ENCODE measurements at places on chromosomes 5 and 9. TPM values are rescaled to one million over a fixed set of nuclear protein-coding genes. Genes with fewer than 3 reads are reported as not detected.

DNA sequence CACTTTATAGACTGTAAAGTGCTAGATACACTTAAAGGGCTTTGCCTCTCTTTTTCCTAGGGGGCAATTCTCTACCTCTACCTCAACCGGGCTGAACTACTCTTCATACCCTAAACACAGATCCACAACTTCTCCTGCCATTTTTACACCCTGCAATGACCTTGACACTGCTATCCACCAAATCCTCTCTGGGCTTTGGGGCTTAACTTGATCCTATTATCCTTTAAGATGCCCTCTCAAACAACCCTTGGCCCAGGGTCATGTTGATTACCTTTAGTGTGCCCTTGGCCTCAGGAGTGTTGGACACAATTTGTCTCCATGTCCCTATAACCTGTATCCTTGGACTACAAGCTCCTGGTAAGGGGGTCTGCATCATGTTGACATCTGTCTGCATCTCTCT, 19.5 kb downstream of the ANXA6 start:
- H3K27ac ChIP-seq = no peak overlapping the region
- DNase-seq = no peak
- H3K27me3 ChIP-seq = no peaks in the 10 kb centered on the region

DNA sequence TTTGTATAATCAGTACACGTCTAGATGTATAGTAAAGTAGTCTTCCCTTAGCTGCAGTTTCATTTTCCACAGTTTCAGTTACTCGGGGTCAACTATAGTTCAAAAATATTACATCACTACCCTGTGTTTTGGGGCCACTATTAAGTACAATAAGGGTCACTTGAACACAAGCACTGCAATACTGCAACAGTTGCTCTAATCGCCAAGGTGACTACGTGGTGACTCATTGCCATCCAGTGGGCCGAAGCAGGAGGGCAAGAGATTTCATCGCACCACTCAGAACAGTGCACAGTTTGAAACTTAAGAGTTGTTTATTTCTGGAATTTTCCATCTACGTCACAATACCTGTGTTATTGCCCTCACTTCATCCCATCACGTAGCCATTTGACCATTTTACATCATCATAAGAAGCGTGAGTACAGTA, at the start of gene ARL14EPL:
Gene ARL14EPL, plus strand, starts transcription at position 379 of the 424 bp plus-strand sequence. CDS start 18,994 bp downstream, outside the sequence.
- no peaks in the 10 kb centered on the region for H3K4me1 ChIP-seq
- no peaks in the 10 kb centered on the region for H3K27me3 ChIP-seq
- no peaks in the 10 kb centered on the region for H3K36me3 ChIP-seq
- DNase-seq = no peak
- no peak within 1 kb of the TSS for H3K27ac ChIP-seq

The NFIB gene
- 58.1 TPM for total RNA-seq

The PCDHGC3 gene
- total RNA-seq = 25.3 TPM

The DIPK1B gene
- total RNA-seq = 7.0 TPM

DNA sequence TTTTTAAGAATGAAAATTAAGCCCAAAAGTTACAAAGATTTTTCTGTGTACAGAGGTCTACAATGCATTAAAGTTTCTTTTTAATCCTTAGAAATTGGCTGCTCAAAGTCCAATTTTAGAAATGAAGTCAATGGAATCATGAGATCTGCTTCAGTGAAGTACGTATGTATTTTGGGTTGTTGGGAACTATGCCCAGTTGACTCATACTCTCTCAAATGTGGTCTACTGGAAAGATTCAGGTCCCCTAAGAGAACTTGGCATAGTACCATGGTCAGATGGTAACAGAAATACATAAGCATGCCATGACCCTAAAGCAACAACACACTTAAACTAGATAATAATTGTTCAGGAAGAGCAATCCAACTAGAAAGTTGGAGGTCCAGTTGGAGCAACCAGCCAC, 23.0 kb downstream of the FBLL1 start:
- H3K27ac ChIP-seq = no peak overlapping the region
- no peak for DNase-seq
- H3K27me3 ChIP-seq = no peaks in the 10 kb centered on the region
- H3K36me3 ChIP-seq = no peaks in the 10 kb centered on the region
- no peak overlapping the region for H3K4me3 ChIP-seq
- H3K4me1 ChIP-seq = no peaks in the 10 kb centered on the region

DNA sequence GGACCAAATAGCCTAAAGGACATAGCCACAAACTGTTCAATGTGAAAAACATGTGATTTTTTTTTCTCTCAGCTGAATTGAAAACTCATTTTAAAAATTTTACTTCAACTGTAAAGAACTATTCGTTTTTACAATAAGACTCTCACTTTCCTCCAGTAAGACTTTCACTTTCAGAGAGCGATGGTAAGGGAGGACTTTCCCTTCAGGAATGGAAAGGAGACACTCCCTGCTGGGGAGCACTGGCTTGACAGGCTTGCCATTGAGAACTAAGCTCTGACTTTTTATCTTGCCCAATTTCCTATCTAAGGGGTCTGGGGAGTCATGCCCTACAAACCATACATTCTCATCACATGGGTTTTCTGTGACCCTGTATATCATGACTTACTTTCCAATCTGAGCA, 186.7 kb downstream of the CFAP90 start:
- no peak overlapping the region for H3K27ac ChIP-seq
- no peaks in the 10 kb centered on the region for H3K4me1 ChIP-seq
- no peaks in the 10 kb centered on the region for H3K36me3 ChIP-seq
- DNase-seq = no peak

The LCN10 gene
- total RNA-seq = 1.7 TPM

DNA sequence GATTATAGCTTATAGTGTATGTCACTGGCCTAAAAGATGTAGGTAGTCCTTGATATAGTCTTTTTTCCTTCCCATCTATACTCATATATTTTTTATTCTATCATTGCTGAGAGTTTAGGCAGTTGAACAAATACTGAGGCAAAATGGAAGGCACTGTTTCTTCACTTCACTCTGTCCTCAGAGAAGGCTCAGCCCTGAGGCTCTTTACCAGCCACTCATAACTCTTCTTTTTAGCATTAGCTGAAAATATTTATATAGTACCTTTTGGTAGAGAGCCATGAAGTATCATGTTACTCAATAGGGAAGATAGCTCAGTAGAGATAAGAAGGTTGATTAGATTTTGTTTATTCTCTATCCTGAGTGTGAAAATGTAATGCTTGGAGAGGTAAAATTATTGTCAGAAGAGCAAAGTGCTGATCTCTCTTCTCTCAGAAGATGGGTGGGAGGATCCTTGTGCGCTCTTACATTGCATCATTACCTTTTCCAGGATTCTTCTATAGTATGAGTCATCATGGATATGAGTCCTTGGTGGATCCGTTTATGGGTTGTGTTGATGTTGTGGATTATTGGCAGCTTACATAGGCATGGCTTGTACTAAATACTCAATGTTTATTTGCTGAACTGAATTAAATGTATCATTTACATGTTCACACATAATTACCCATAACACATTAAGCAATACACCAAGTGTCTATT, 88.1 kb downstream of the ANXA1 start:
- no peak overlapping the region for H3K4me3 ChIP-seq
- no peaks in the 10 kb centered on the region for H3K4me1 ChIP-seq
- no peak overlapping the region for H3K27ac ChIP-seq
- no peaks in the 10 kb centered on the region for H3K36me3 ChIP-seq
- peaks cover 6% of the 10 kb centered on the region for H3K27me3 ChIP-seq

The IL13 gene
- not detected for total RNA-seq

The SPINK5 gene
- total RNA-seq = not detected

The HCN1 gene
- total RNA-seq = 0.23 TPM

DNA sequence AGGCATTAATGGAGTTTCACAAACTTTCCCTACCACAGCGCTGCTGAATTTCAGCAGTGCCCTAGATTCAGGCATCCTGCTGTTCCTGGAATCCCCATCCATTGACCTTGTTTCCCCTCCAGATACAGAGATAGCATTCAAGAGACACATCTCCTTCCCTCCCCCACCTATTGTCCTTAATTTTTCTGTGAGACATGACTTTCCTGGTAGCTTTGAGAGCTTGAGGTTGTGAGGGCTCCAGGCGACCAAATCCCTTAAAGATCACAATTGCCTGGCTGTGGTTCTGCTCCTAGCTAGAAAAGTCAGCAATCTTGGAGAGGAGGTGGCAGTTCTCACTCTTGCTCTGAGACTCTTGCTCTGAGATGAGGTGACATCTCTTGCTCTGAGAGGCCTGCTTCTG, 48.0 kb downstream of the PRR16 start:
- H3K4me3 ChIP-seq = no peak overlapping the region
- no peaks in the 10 kb centered on the region for H3K27me3 ChIP-seq
- no peaks in the 10 kb centered on the region for H3K4me1 ChIP-seq
- no peak overlapping the region for H3K27ac ChIP-seq
- no peak for DNase-seq

DNA sequence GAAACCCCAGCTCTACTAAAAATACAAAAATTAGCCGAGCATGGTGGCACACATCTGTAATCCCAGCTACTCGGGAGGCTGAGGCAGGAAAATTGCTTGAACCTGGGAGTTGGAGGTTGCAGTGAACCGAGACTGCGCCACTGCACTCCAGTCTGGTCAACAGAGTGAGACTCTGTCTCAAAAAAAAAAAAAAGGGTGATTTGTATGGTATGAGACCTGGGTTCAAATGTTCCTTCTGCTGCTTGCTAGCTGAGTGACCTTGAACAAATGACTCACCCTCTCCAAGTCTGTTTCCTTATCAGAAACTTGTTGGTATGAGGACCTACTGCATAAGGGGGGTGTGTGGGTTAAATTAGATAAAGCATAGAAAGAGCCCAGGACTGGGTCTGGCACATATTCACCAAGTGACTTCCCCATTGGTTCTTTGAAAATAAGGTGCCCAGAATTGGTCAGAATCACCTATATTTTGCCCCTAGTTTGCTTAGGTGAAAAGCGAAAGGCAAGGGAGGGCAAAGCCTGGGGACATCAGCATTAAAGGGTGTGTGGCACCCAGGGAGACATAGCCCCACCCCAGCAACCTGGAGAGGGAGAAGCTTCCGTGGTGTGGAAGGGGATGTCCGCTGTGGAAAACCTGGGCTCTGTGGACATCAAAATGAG, 9.9 kb downstream of the SLC25A25 start:
- peaks cover 19% of the 10 kb centered on the region for H3K4me1 ChIP-seq
- H3K36me3 ChIP-seq = no peaks in the 10 kb centered on the region
- no peak for DNase-seq
- no peaks in the 10 kb centered on the region for H3K27me3 ChIP-seq

- no peak overlapping the region for H3K4me3 ChIP-seq
- H3K4me1 ChIP-seq = no peaks in the 10 kb centered on the region
- no peak overlapping the region for H3K27ac ChIP-seq
- no peaks in the 10 kb centered on the region for H3K27me3 ChIP-seq
Observed at GRCh38 chr5:33312571-33313549, 127.9 kb upstream of the TARS1 start.

The PNPLA7 gene
- 17.3 TPM for total RNA-seq

DNA sequence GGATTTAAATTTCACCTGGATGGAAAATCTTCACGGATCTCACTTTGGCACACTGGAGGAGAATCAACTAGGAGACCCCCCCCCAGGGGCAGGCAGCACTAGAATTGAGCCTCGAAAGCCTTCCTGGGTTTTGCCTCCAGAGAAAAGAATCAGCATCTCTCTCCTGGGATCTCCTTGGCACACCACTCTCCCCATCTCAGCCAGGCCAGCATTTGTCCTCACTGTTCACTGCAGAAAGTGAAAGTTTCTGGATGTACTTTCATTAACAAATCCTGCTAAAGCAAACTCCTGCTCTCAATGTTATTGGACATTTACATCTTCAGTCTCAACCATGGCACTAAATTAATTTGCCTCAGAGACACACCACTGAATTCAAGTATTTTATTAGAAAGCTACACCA, 312.2 kb downstream of the SLIT3 start:
- H3K27me3 ChIP-seq = no peaks in the 10 kb centered on the region
- no peak overlapping the region for H3K4me3 ChIP-seq
- H3K4me1 ChIP-seq = no peaks in the 10 kb centered on the region
- no peak for DNase-seq
- no peaks in the 10 kb centered on the region for H3K36me3 ChIP-seq
- no peak overlapping the region for H3K27ac ChIP-seq

The TMEM174 gene
- not detected for total RNA-seq

- no peak overlapping the region for H3K27ac ChIP-seq
- H3K27me3 ChIP-seq = no peaks in the 10 kb centered on the region
- no peak overlapping the region for H3K4me3 ChIP-seq
- no peaks in the 10 kb centered on the region for H3K4me1 ChIP-seq
Observed at GRCh38 chr5:181140766-181141165, 6.6 kb upstream of the OR2V2 start.

DNA sequence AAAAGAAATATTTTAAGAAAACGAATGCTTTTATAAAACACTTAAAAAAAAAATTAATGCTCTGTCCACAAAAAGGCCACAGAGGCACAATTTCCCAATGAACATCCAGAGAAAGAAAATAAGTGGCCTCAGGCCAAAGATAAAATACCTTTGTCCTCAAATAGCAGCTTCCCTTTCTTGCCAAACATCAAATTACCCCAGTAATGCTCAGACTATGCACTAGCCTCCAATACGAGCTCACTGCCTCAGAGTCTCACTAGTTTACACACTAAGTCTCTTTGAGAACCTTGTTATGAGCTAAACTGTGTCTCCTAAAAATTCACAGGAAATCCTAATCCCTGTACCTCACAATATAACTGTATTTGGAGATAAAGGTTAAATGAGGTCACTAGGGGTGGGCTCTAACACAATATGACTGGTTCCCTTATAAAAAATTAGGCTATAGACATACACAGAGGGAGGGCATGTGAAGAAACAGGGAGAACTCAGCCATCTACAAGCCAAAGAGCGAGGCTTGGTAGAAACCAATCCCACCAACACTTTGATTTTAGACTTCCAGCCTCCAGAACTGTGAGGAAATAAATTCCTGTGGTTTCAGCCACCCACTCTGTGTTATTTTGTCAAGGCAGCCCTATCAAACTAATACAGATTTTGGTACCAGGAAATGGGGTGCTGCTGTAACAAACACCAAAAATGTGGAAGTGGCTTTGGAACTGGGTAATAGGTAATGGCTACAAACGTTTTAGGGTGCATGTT, 4.4 kb downstream of the MPDZ start:
- no peak overlapping the region for H3K4me3 ChIP-seq
- H3K27me3 ChIP-seq = no peaks in the 10 kb centered on the region

DNA sequence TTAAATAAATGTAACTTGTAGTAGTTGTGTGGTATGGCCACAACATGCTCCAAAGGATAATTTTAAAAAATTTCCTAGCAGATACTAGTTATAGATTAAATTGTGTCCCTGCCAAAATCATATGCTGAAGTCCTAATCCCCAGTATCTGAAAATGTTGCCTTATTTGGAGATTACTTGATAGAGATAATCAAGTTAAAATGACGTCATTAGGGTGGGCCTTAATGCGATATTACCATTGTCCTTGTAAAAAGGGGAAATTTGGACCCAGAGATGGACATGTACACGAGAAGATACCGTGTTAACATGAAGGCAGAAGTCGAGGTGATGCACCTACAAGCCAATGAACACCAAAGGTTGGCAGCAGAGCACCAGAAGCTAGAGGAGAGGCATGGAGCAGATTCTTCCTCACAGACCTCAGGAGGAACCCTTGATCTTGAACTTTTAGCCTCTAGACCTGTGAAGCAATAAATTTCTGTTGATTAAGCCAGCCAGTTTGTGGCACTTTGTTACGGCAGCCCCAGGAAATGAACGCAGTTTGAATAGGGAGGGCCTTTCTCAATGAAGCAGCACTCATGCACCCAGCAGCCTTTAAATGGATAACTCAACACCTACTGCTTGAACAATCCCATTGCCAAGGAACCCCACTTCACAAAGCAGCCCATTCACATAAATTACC, 148.9 kb downstream of the ARHGAP26 start:
- no peak overlapping the region for H3K27ac ChIP-seq
- no peak overlapping the region for H3K4me3 ChIP-seq
- H3K27me3 ChIP-seq = no peaks in the 10 kb centered on the region
- DNase-seq = no peak

The ENDOG gene
- 12.2 TPM for total RNA-seq
